ENCODE measurements at places on chromosomes 7 and 10. TPM values are rescaled to one million over a fixed set of nuclear protein-coding genes. Genes with fewer than 3 reads are reported as not detected.

GRCh38 chr7:71886046-71886445 lies 526.1 kb downstream of the CALN1 start:
- no peaks in the 10 kb centered on the region for H3K36me3 ChIP-seq
- peaks cover 33% of the 10 kb centered on the region for H3K27me3 ChIP-seq
- no peaks in the 10 kb centered on the region for H3K4me1 ChIP-seq
- H3K27ac ChIP-seq: no peak overlapping the region
- H3K4me3 ChIP-seq: no peak overlapping the region
- no peak for DNase-seq

DNA sequence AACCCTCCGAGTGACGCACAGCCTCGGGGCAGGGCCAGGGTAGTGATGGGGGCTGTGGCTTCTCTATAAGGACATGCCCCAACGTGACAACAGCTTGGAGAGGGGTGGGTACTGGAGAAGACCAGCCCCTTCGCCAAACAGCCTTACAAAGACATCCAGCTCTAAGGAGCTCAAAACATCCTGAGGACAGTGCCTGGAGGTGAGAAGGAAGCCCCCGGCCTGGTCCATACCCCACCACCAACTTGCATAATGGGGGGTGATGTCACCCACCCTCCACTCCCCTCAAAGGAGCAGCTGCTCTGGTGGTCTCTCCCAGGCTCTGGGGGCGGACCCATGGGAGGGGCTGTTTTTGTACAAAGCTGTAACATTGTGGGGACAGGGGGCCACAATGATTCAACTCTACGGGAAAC lies 15.1 kb downstream of the PRSS2 start:
- peaks cover 15% of the 10 kb centered on the region for H3K4me1 ChIP-seq
- H3K27ac ChIP-seq: no peak overlapping the region
- H3K27me3 ChIP-seq: no peaks in the 10 kb centered on the region
- no peak overlapping the region for H3K4me3 ChIP-seq
- DNase-seq: no peak
- H3K36me3 ChIP-seq: no peaks in the 10 kb centered on the region

DNA sequence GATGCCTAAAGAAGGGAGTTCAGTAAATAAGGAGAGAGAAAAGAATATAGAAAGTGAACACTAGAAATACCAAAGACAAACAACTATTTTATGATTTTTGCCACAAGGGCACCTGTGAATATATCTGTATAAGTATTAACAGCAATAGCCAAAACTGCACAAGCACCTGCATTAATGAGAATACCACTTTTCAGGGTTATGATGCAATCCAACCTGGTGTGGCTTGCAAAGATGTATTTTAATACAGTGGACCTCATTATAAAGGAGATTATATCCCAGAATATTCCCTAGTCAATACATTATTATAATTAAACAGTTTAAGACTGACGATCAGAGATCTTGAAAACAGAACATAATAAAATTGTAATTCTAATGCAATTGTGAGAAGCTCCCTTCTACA lies 4.0 kb downstream of the BRAF start:
- no peaks in the 10 kb centered on the region for H3K27me3 ChIP-seq
- no peak overlapping the region for H3K27ac ChIP-seq
- no peak for DNase-seq
- no peak overlapping the region for H3K4me3 ChIP-seq

DNA sequence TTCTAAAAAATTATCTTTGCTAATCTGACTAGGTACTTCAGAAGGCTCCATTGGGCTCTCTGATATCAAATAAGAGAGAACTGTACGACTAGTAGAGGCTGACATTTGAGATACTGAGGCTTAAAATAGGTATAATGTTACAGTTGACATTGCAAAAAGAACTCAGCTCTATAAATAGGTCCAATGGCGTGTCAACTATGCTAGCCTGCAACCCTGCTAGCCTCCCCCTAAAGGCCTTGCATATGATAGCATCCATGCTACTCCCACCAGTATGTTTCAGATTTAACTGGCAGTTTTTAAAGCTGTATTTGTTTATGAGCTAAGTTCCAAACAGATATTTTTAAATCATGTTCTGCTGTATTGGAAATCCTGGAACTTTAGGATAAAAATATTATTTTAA lies at the start of gene PPP1R3A:
Gene PPP1R3A (minus strand): TSS at position 64 of the 400 bp plus-strand sequence. CDS start 13 bp downstream, at position 51.
- no peaks in the 10 kb centered on the region for H3K4me1 ChIP-seq
- H3K4me3 ChIP-seq: no peak within 1 kb of the TSS
- no peaks in the 10 kb centered on the region for H3K36me3 ChIP-seq
- no peak for DNase-seq
- no peaks in the 10 kb centered on the region for H3K27me3 ChIP-seq

Gene RBP3
- not detected for total RNA-seq

- H3K4me3 ChIP-seq: no peak overlapping the region
- H3K27me3 ChIP-seq: no peaks in the 10 kb centered on the region
- no peak for DNase-seq
- H3K4me1 ChIP-seq: peaks cover 7% of the 10 kb centered on the region
- H3K36me3 ChIP-seq: no peaks in the 10 kb centered on the region
Observed at GRCh38 chr10:14773551-14774213, 1.0 kb downstream of the FAM107B start.

- H3K4me3 ChIP-seq: no peak overlapping the region
- H3K27me3 ChIP-seq: no peaks in the 10 kb centered on the region
- H3K4me1 ChIP-seq: no peaks in the 10 kb centered on the region
- H3K36me3 ChIP-seq: no peaks in the 10 kb centered on the region
- no peak overlapping the region for H3K27ac ChIP-seq
Observed at GRCh38 chr7:28726555-28726954, 231.6 kb downstream of the TRIL start.

All from PC-9 (cell line).